ENCODE measurements at places on chromosomes 12 and 14.

DNA sequence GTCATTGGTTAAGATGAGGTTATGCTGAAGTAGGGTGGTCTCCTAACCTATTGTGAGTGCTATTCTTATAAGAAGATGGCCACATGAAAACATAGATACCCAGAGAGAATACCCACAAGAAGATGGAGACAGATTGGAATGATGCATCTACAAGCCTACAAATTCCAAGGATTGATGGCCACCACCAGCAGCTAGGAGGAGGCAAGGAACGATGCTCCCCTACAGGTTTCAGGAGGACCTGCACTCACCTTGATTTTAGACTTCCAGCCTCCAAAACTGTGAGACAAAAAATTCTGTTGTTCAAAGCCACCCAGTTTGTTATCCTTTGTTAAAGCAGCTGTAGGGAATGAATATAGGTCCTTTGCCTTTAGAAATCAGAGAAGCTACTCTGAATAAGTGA lies 227.4 kb downstream of the NEDD1 start:
- no peak for DNase-seq

- DNase-seq: no peak
Observed at GRCh38 chr12:76084863-76085519, 506 bp upstream of the NAP1L1 start.

- DNase-seq: peak; percentile 85
Observed at GRCh38 chr12:49827401-49828099, 663 bp downstream of the NCKAP5L start.

GRCh38 chr14:56073799-56074198 lies 44.4 kb upstream of the PELI2 start:
- no peak for DNase-seq

DNA sequence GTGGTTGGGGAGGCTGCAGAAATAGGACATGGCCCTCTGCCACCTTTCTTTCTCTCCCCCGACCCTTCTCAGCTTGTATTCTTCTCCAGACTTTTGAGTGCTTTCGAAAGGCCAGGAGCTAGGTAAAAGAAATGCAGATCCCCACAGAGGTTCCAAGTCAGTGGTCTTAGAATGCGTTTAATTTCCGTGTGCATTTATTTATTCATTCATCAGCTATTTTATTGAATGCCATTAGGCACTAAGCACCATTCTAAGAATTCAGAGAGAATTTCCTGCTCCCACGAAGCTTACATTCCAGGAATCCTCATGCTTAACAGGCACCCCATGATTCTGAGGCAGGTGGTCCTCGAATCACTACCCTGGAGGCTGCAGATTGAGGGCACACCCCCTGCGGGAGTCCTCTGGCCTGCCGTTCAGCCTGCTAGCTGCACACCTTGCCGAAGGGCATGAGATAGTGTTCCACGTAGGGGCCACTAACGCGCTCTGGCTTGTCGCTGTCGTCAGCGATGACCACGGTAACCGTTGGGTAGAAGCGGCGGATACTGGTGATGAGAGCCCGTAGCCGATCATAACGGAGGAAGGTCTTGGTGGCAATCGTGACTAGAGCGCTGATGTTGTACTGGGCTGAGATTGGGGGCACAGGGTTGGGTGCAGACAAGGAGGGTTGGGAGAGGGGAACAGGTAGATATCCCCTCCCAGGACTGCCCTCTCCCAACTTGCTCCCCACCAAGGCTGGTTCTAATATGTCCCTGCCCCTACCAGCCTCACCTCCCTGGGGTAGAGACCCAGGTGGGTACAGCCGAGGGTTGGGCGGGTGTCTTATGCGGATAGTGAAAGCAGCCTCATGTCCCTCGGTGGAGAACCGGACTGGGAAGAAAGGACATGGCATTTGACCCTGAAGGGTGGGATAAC lies 4.5 kb downstream of the B4GALNT1 start:
- DNase-seq: no peak

DNA sequence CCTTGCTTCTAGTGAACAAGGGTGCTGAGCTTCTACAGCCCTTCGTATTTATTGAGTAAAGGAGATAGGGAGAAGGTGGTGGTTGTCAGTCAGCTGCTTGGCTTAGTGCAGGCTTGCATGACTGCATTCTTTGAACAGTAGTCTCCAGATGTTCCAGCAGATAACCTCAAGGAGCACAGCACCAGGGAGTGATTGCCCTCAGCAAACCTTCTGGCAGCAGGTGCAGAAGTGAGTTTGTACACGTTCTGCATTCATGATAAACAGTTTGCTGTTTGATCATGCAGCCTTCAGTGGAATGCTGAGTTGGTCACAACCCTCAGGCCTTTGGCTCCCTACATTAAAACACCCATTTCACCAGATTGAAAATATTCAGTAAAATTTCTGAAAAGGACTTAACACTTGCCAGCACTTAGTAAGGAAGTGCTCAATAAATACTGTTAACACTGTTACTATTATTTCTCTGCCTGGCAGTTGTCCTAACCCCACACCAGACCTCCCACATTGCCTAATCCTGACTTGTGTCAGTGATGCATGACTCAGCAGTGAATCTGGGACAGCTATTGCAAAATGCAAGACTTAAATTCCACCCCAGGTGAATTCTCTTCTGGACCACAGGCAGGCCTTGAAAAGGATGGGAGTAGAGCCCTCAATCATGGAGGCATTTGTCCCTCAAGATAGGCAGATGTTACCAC lies 18.9 kb upstream of the CARMIL3 start:
- no peak for DNase-seq

DNA sequence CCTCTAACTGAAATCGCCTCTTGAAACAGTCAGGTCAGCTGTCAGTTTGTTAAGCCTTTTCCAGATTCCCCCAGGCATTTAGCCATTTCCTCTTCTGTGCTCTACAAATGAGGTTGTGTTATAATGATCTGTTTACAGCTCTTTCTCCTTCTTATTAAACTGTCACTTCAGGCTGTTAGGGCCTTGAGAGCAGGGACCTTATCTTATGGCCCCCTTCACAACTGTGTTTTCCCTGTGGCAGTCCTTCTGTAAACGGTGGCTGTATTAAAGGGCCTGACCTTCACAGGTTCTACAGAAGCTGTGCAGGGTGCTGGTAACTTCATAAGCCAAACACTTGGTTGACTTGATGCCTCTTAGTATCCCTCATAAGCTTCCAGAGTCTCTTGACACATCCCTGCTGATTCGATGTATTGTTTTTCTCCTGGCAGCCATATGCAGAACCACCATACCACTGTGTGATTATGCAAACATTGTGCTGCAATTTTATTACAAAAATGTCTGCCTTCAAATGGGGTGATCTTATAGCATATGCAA lies 104.7 kb downstream of the PLEKHA5 start:
- DNase-seq: no peak

DNA sequence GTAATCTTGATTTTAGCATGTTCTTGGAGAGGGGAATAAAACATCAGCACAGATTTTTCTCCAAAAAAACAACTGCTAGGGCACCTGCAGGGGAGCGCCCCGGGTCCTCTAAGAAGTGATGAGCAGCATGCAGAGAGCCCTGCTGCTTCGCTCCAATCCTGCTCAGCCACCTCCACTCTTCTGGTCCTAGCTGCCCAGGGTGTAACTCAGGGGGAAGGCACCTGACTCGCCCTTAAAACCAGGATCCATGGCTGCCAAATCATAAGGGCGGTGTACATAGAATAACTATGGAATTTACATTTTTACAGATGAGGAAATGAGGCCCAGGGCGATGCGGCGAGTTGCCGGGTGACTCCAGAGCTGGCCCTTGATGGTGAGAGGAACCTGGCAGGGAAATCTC lies 204.7 kb downstream of the CALM1 start:
- no peak for DNase-seq

GRCh38 chr14:77979666-77980351 lies 179.9 kb downstream of the ADCK1 start:
- no peak for DNase-seq

DNA sequence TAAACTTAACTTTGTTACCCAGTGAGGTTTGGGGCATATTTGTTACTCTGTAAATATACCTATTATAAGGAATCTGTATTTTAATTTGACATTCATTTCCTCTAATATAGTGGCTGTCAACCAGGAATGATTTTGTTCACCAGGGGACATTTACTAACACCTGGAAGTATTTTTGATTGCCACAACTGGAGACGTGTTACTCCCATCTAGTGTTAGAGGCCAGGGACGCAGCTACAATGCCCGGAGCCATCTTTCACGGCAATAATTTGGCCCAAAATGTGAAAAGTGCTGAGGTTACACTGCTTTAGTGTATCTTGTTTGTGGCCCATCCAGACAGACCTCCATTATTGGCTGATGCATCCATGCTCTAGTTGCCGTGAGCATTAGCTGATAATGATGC lies 881.3 kb upstream of the ATXN7L3B start:
- DNase-seq: no peak

- DNase-seq: peak; percentile 86
Observed at GRCh38 chr12:131896080-131896810, 1.8 kb downstream of the ULK1 start.

DNA sequence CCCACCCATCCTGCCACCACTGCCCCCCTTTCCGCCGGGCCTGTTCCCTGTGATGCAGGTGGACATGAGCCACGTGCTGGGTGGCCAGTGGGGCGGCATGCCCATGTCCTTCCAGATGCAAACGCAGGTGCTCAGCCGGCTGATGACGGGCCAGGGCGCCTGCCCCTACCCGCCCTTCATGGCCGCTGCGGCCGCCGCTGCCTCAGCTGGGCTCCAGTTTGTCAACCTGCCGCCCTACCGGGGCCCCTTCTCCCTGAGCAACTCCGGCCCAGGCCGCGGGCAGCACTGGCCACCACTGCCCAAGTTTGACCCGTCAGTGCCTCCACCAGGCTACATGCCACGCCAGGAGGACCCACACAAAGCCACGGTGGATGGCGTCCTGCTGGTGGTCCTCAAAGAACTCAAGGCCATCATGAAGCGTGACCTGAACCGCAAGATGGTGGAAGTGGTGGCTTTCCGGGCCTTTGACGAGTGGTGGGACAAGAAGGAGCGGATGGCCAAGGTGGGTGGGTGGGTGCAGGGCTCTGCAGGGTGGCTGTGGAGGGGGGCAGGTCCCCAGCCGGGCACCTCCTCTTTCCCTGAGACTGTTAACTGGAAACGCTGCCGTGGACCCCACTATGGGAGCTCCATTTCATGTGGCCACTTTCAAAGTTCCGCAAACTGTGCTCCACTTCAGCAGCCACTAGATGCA lies 10.8 kb downstream of the SETD1B start:
- DNase-seq: no peak

GRCh38 chr12:130142736-130143135 lies 19.5 kb upstream of the FZD10 start:
- no peak for DNase-seq

DNA sequence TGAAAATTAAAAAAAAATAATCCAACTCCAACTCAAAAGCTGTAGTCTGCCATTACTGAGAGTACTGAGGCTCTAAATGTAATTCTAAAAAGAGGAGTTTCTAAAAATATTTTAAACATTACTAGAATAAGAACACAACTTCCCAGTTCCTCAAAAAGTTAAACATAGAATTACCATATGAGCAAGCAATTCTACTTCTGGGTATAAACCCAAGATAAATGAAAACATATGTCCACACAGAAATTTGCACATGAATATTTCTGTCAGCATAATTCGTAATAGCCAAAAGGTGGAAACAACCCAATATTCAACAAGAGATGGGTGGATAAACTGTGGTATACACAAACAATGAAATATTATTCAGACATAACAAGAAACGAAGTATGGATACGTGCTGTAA lies 15.0 kb upstream of the NR2C1 start:
- no peak for DNase-seq

DNA sequence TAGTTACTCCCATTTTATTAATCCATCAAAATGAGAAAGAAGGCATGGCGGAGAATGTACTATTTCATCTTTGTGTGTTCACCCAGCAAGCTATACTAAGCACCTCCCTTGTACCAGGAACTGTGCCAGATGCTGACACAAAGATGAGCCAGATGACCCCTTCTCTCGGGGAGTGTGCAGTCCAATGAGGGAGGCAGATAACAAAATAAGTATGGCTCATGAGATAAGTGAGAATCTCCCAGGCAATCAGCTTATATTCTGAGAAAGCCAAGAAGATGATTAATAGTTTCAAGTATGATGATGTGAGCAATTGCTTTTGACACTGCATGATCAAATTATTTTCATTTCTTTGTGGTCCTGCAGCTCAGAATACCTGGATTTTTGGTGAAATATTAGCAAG lies 1.3 kb upstream of the TMEM233 start:
- no peak for DNase-seq

GRCh38 chr14:73339846-73340595 lies 102.7 kb downstream of the PAPLN start:
- DNase-seq: no peak

DNA sequence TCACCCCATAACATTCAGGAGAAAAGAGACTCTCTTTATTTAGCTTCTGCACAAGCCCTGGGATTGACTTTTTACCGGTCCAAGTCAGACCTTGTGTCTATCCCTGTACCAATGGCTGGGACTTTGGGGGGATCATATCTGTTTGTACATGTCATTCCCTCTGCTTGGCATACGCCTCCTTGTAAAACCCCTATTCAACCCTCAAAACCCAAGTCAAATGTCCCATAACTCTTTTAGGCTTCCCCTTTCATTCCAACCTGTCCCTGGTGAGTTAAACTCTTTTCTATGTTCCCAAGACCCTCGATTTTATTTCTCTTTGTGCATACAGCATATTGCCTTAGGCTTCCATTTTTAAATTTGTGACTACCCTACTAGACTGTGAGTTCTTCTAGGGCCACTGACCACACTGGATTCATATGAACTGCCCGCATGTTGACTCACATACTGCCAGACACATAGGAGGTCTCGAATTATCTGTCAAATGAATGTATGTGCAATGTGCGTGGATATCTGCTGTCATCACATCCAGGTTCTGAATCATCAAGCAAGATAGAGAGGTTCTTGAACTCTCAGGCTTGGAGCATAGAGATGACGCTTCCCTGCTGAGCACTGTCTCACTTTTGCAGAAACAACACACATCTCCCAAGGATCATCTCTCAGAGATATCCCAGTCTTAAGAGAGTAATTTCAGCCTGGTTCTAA lies 548.6 kb upstream of the TBX3 start:
- no peak for DNase-seq

DNA sequence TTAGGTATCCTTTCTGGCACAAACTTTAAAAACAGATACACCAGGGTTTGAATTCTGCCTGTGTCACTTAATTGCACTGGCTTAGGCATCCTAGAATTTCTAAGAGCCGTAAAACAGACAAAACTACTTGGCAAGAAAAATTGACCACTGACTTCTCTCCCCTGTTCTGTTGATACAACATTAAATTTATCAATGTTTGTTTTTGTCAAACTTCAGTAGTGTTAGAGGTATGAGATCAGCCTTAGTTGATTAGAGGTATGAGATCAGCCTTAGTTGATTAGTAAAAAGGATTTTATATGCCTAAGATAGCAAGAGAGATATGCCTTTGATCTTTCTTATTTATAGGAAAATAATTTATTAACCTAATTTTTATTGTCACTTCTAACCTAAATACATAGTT lies 283.2 kb downstream of the FBXL14 start:
- no peak for DNase-seq

- no peak for DNase-seq
Observed at GRCh38 chr12:92389466-92389865, 243.8 kb upstream of the BTG1 start.

Data from right forelimb (tissue), 1 donor.